NCI-H1417 (cell line): ENCODE measurements at places on chromosomes 1 and 21.

GRCh38 chr1:111734426-111734825 lies 4.8 kb downstream of the INKA2 start:
- DNase-seq: no peak

DNA sequence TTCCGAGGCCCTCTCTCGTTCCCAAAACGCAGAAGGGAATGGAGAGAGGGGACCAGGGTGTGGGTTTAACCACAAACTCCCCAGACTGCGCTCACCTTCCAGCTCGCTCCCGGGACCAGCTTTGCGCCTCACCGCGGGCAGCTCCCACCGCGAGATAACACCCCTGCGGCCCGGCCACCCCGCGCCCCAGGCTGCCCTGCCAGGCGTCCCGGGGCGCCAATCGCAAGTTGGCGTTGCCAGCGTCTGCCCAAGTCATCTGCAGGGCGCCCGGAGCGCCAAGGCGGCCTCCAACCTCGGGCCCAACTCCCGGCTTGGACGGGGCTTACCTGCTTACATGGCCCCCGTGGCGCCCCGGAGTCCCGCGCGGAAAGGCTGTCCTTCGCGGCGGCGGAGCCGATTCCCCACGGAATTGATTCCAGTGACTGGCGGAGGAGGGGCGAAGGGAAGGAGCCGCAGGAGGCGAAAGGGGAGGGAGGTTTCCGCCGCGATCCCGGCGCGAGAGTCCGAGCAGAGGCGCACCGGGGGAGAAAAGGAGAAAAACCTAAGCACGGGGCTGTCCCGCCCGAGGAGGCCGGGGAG lies 456 bp downstream of the PTPN14 start:
- DNase-seq: no peak

GRCh38 chr21:15015622-15016471 lies 49.0 kb downstream of the NRIP1 start:
- no peak for DNase-seq

- no peak for DNase-seq
These were observed 11.4 kb upstream of the MAGOH start for GRCh38 chr1:53249706-53250105.

DNA sequence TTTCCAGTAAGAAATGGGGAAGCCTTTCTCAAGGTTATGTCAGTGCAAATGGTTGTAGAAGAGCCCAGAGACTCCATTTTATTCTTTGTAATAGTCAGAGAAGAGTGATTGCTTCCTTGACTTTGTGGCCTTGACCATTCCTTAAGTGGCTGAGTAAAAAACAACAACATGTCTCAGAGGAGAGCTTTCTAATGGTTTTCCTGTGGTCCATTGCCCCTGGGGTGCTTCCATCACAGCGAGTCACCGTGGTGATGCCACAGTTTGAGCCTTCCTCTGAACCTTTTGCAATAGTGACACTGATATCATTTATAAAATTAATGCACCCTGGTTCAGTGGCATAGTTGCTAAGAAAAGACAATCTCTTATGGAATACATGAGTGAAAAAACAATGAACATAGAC lies 38.6 kb downstream of the PAPPA2 start:
- DNase-seq: no peak

- no peak for DNase-seq
These were observed 1042.2 kb upstream of the ADGRL4 start for GRCh38 chr1:80048716-80049115.

DNA sequence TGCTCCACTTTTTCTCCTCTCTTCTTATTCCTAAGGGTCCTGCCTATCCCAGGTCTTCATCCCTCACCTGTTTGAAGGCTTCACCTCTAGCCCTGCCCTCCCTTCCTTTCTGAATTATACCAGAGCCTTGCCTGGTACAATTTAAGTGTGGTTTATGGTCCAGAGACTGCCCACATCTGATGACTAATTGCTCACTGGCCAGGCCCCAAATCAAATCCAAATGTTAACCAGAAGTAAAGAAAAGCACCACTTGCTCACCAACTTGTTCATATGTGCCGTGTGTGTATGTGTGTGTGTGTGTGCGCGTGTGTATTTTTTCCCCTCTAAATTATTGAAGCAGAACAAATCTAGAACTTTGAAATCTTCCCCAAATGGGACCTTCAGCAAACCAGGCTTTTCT lies 26.4 kb downstream of the MYOM3 start:
- DNase-seq: no peak

- no peak for DNase-seq
These were observed 21.7 kb downstream of the LHX4 start for GRCh38 chr1:180251526-180252305.

DNA sequence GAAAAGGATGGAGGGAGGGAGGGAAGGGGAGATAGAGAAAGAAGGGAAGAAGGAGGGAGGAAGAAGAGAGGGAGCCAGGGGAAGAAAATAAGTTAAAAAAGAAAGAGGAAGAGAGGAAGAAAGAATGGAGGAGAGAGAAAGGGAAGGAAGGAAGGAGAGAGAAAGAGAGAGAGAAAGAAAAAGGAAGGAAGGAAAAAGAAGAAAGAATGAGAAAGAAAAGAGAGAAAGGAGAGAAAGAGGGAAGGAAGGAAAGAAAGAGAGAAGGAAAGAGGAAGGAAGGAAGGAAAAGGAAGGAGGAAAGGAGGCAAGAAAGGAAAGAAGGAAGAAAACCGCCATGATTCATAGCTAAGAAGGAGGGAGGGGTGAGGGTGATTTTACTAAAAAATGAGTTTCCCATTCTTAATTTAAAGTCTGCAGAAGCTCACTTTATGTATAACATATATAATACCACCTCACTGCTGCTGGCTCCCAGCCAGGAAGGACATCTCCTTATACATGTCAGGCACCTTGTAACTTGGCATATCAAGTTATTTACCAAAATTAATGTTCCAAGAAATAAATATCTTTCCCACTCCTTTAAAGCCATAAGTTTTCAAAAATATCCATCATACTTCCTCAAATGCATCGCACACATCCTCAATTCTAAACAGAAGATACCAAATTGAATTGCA lies 46.0 kb upstream of the OLIG2 start:
- DNase-seq: no peak

DNA sequence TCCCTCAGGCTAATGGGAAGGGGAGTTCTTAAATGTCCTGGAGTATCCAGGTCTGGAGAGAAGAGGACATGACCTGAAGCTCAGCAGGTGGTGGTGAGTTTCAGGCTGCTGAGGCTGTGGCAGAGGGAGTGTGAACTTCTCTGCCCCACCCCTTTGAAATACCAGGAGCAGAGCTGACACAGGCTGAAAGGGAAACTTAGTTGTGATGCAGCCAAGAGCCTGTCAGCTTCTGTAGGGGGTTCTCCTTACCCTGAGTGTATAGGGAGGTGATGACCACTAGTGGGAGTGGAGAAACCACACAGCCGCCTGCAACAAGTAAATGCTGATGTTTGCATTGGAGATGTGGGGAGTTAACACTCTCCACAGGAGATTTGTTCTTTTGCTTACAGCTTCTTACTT lies 152.3 kb downstream of the FCRL5 start:
- DNase-seq: peak; percentile 13

DNA sequence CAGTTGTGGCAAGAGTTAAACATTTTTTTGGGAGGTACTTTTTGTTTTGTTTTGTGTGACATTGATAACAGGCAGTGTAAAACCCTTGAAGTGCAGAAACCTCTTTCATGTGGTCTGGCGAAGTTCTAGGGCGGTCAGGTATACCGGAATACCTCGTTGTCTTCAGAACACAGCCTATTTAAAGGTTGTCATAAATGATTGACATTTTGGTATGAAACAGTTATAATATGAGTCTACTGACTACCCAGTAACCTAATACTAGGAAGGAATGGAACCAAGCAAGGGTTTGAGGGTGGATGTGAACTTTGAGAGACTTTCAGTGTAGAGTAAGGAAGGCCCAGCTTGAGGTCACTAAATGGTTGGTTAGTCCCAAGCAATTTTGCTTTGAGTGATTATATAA lies 40.5 kb downstream of the PATJ start:
- DNase-seq: no peak

- no peak for DNase-seq
These were observed 54.0 kb downstream of the RUNX3 start for GRCh38 chr1:24875991-24876506.

DNA sequence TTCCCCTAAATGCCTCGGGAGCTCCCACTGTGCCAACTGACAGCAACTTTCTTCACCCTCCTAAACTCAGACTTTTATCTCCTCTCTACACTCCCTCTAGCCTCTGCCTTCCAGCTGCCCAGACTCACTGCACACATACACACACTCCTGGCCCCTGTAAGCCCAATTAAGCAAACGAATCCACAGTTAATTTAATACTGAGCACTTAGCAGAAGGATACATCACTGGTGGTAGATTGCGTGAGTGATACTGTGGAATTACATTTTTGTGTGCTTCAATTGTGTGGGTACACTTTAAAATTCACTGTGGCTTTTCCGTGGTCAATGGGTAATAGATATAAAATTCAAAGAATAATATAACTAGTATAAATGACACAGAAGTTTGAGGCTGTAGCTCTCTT lies 33.6 kb upstream of the GJB5 start:
- DNase-seq: no peak

DNA sequence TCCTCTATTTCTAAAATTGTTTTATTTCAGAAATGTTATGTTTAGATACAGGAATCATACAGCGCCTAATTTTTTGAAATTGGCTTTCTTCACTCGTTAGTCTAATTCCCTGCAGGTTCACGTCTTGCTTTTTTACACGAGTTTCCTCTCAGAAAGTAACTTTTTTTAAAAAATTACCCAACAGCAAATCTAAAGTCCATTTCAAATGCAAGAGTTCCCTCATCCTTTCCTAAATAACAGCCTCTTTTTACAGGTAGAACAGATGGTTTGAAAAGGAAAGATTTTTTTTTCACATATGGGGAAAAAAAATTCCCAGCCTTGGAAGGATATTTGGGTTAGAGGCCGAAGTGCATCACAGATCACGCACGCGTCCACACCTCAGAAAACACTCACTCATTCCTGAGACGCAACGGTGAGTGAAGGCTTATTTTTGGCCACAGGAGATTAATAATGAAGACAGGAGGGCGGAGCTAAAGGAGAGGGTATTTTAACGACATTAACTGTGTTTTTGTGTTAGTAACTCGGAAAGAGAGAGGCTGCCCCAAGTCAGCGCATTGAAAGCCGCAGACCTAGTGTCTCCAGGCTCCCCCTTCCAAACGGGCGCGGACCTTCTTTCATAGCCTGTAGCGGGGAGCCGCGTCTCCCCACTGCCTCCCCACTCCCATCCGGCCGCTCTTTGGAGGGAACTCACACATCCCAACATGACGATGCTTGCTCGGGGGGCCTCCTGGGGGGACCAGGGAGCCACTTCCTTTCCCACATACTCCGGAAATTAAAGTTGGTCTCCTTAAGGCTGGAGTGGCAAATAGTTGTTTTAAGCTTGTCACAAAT lies 969 bp upstream of the RIPK4 start:
- DNase-seq: peak; percentile 42

DNA sequence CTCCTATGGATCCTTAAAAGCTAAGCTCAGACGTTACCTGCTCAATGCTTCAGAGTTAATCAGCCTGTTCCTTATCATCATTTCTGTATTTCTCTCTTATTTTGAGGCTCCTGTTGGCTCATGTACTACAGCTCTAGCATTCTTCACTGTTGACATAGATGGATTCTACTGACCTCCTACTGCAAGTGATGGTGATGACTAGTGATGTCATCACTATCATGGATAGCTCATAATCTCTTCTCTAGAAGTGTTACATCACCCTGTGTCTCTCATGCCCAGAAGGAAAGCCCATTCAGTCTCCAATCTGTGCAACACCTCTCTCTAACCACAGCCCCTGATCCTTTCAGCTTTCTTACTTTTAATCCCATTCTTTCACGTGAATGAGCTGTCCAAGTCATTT lies 168.2 kb upstream of the DPT start:
- no peak for DNase-seq

GRCh38 chr1:9073143-9073542 lies 3.7 kb upstream of the SLC2A5 start:
- DNase-seq: no peak

GRCh38 chr1:202018468-202019234 lies 8.3 kb downstream of the ELF3 start:
- DNase-seq: peak; percentile 86

GRCh38 chr21:35275776-35276175 lies 226.7 kb upstream of the RUNX1 start:
- DNase-seq: no peak

DNA sequence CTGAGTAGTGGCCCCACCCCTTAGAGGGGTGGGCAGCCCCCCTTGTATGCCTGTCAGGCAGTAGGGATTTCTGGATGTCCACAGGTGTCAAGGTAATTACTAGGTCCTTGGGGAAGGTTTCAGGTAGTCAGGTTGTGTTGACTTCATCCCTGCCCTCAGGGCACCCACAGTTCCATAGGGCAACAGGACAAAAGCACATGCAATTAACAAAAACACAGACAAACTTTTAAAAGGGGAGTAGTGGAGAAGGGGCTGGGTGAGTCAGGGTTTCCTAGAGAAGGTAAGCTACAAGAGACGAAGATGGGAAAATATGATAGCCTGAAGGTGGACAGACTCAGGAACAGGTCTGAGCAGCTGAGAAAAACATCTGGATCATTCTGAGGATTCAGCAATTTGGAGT lies 14.1 kb downstream of the KRTCAP2 start:
- DNase-seq: no peak

GRCh38 chr1:220887520-220888416 lies 8.5 kb downstream of the HLX start:
- no peak for DNase-seq

DNA sequence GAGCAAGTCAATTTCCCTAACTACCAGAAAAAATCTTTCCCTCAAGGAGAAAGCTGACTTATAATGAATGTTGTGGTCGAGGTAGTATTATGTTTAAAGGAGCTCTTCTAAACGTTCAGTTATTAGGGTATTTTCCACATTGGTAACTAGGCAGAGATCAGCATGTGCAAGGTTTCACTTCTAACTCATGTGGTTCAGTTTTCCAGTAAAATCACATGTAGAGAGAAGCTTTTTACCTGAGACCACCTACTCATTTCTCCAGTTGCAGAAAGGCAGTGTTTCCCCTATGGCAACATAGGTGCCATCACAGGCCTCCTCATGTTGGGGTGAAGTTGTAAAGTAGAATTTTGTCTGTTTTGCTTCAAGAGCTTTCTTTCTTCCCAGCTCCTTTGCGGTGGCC lies 23.7 kb downstream of the IL23R start:
- no peak for DNase-seq

- DNase-seq: no peak
These were observed 40.3 kb downstream of the XPR1 start for GRCh38 chr1:180672105-180672504.

DNA sequence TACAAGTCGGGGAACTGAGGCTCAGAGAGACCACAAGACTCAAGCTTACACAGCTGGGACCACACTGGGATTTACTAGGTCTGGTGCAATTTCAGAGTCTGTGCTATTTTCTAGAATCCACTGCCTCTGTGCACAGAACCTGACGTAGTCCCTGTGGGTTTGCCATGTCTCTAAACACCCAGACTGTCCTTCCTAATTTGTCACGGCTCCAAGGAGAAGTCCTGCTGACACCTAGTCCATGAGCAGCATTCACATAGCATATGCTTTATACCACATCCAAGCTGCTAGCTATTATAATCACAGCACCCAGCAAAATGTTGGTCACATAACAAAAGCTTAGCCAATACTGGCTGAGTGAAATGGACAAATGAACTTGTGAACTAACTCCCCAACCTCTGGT lies 79.0 kb upstream of the HMGB4 start:
- DNase-seq: no peak
